ENCODE measurements at places on chromosomes 6 and 20.

DNA sequence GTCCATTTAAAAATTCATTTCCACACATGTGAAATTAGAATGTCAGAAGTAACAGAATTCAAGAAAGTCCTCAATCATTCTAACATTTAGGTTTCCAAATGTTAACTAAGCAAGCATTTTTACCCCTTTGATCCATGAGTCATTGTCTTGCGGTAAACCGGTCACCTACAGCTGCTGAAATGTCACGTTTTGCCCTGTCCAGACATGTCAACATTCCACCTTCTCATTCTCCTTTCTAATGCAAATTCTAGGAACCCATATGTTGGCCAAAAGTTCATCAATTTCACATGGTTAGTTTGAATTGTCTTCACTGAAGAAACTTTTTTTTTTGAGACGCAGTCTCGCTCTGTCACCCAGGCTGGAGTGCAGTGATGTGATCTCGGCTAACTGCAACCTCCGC, 117.2 kb downstream of the IPCEF1 start:
- no peak for DNase-seq

- DNase-seq: no peak
These were observed 51.9 kb downstream of the VGLL2 start for GRCh38 chr6:117317261-117317660.

- DNase-seq: no peak
These were observed 111.5 kb downstream of the HFE start for GRCh38 chr6:26198722-26199056.

DNA sequence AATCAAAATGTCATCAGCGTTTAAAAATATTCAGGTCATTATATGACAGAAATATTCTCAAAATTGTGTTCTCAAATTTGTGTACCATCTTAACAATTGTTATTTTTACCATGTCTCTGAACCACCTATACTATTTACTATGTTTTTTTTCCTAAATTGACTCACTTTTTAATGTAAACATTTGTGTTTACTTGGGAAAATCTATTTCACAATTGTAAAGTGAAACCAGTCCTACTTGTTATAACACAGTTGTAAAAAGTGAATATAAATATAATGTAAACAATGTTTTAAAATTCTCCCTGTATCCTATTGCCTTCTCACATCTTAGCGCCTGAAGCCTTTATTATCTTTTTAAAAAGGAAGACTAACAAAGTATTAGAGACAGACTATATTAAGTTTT, 83.5 kb downstream of the ADGRG6 start:
- DNase-seq: no peak

- DNase-seq: no peak
These were observed 60.5 kb upstream of the SLC22A23 start for GRCh38 chr6:3517350-3517749.

GRCh38 chr6:23243854-23244253, 674.5 kb downstream of the HDGFL1 start:
- no peak for DNase-seq

GRCh38 chr6:5389086-5389745, 127.9 kb downstream of the FARS2 start:
- no peak for DNase-seq

DNA sequence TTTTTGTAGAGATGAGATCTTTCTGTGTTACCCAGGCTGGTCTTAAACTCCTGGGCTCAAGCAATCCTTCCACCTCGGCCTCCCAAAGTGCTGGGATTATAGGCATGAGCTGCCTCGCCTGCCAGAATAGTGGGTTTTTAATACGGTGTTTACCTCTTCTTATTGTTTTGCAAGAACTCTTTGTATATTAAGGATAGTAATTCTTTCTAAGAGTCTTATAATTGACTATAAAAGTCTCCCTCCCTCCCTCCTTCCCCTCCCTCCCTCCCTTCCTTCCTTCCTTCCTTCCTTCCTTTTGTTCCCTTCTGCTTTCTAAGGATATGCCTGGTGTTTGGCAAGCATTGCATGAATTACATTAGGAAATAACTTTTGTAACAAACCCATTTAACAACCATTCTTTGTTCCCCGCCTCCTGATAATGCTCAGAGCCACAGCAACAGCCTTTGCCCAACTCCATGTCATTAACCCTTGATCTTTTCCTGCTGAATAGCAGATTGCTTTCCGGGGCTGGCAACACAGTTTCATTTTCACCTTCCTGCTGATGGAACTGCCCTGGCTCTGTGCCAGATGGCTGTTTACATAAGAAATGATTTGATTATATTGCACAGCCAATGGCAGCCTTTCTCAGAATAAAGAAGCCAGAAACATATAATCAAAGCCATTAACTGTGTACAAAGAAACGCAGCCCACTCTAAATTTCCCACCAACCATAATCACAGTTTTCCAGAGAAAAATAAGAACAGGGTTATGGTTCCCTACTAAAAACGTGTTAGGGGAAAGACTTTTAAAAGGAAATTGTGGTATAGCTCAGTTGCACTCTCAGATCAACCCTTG, 143.7 kb upstream of the PTPN1 start:
- no peak for DNase-seq

- no peak for DNase-seq
These were observed 75.7 kb downstream of the ADGRG6 start for GRCh38 chr6:142377497-142377848.

DNA sequence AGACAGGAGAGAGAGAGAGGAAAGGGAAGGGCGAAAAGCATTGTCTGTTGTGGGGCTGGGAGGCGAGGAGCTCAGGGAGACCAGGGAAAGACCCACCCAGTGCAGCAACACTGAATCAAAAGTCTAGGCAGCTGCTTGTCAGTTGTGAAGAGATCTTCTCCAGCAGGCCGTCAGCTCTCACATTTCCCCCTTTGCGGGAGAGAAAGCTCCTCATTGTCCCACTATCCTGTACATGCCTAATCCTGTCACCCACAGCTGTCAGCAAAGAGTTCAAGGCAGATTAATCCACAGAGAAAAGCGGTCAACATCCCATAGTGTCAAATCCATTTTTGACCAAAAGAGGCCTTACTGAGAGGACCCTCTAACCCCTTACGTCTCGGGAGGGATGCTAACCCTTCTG, 27.3 kb downstream of the RNF182 start:
- DNase-seq: no peak

GRCh38 chr6:139231206-139231605, 60.6 kb downstream of the TXLNB start:
- no peak for DNase-seq

GRCh38 chr20:13700761-13701160, 62.0 kb upstream of the TASP1 start:
- no peak for DNase-seq

GRCh38 chr20:53621482-53622246, 28.0 kb upstream of the ZNF217 start:
- no peak for DNase-seq

DNA sequence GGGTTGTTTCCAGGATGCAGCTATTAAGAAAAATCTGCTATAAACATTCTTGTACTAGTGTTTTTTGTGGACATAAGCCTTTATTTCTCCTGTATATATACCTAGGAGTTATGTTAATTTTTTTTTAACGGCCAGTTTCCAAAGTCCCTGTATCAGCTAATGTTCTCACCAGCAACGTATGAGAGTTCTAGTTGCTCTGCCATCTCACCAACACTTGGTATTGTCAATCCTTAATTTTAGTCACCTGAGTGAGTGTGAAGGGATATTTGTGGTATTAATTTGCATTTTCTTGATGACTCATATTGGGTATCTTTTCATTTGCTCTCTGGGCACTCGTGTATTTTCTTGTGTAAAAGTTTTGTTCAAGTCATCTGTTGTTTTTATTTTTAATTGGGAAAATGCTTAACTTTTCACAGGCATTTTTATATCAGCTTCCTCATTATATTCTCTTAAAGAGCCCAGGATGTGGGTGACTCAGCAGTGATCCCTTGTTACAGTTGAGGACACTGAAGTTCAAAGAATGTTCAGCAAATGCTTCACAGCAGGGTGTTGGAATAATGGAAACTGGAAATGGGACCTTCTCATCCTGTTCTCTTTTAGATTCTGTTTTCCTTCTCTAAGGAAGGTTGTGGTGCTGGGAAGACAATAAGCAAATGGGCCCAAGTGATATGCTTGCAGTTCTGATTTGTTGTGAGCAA, 211.7 kb upstream of the PRND start:
- DNase-seq: no peak

GRCh38 chr6:33708516-33709204, 2.8 kb downstream of the UQCC2 start:
- DNase-seq: no peak

- no peak for DNase-seq
These were observed 213.9 kb downstream of the UNC5CL start for GRCh38 chr6:40825102-40825501.
